ENCODE measurements at places on chromosomes 4 and X.

DNA sequence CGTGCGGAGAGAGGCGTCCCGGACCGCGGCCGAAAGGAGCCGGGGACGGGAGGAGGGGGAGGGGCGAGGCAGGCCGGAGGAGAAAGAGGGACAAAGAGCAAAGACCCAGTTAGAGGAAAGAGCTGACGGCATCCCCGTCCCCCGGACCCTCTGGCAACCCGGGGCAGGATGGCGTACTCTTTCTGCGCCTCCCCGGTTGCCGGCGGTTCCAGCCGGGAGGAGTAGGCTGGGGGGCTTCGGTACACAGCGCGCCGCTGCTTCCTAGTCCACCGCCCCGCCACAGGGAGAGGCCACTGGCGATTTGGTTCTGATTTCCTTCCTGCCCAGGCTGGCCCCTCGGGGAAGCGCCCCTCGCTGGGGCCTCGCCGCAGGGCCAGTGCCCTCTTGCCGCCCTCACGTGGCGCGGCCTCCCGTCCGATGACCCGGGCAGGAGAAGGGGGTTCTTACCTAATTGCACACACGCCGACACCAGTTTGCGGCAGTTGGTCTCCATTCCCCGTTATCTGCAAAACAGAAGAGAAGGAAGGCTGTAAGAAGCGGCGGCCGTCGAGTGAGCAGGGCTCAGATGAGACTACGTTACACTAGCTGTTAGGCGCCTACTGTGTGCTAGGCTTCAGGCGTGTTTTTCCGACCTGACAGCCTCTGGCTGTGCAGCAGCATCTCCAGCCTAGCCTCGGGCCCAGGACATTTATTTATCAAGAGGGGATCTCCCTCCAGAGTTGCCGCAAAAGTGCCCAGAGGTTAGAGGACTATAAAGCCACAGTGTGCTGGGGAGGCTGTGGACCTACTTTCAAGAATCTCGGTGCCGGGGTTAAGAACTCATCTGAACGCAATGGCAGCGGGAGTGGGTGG is 9.9 kb upstream of the PITX2 start:
- no peak for DNase-seq

- no peak for DNase-seq
These were observed 11.3 kb downstream of the SLC38A5 start for GRCh38 chrX:48458711-48459110.

- no peak for DNase-seq
These were observed 4.0 kb upstream of the FATE1 start for GRCh38 chrX:151711787-151712186.

DNA sequence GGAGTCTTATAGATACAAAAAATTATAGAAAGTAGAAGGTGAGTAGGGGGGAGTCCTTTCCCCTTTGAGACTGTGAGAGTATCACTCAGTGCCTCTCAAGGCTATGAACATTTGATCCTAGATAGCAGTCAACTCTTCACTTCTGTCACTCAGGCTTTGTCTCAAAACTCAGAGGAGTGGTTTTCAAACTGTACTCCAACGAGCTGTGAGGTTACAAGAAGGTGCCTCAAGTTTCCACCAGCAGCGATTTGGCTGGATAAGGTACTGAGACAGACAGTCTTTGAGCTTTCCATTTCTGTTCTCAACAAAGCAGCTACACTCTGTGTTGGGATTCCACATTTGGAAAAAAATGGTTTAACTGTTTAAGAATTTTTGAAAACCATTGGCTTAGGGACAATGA is 48.0 kb upstream of the NDST3 start:
- DNase-seq = no peak

GRCh38 chr4:44988011-44988410 is 261.7 kb upstream of the GNPDA2 start:
- DNase-seq = no peak

DNA sequence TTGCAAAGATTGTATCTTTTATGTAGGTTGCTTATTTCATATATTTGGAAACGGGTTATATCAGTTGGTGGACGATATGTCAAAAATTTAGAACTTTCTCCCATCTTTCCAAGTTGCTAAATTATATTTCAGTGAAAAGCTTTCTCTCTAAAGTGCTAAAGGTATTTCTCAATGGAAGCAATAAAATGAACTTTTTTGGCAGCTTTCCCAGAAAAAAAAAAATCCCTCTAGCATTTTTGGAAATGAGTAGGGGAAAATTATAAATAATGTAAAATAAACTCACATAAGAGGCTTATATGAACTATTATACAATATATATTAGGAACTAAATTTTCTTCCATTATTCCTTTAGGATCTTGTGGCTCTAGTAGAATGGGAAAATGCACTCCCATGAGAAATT is 152.2 kb downstream of the GRID2 start:
- peak; percentile 3 for DNase-seq

DNA sequence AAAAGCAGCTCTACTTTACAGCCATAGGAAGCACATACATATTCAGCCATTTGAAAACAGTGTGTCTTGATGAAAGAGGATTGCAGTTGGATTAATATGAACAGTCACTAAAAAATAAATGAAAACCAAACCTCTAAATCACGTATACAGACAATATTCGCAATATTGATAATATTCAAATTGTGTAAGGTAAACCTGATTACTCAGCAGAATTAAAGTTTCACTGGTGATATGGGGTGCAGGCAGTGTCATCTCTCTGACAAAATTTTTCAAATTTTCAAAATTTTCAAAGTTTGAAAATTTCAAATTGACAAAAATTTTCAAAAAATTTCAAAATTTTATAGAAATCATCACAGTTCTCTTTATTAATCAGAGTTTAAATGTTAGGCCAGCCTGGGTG is 55.7 kb downstream of the FAT4 start:
- no peak for DNase-seq

DNA sequence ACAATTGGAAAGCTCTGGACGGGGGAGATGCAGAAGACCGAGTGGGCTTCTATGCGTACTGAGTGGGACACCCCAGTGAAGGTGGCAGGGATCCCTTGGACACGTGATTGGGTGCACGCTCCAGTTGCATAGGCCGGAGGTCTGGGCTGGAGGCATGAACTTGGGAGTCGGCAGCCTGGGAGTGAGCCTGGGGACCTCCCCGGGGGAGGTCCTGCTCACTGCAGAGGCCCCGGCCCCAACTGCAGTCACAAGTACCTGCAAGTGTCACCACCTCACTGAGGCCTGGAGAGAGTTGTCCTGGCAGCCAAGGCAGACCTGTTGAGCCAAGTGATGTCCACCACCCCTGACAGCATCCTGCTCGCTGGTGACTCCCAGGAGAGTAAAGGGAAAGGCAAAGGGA is 49.3 kb upstream of the HMX1 start:
- DNase-seq = no peak

GRCh38 chr4:6493658-6494304 is 21.4 kb upstream of the PPP2R2C start:
- no peak for DNase-seq

DNA sequence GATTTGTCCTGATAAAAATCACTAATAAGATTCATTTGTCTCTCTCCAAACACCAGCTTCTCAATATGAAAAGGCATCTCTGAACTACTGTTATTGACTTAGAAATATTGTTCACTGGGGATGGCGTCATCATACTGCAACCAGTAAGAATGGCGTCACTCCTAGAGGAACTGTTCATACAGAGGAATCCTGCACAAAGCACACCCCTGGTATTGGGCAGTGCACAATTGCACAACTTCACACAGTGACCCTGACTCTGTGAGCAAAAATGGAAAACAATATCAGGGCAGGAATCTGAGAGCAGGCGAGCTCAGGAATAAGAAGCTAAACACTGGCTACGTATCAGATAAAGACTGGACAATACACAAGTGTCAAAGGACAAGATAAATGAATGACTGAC is 66.7 kb upstream of the PNPLA4 start:
- no peak for DNase-seq

DNA sequence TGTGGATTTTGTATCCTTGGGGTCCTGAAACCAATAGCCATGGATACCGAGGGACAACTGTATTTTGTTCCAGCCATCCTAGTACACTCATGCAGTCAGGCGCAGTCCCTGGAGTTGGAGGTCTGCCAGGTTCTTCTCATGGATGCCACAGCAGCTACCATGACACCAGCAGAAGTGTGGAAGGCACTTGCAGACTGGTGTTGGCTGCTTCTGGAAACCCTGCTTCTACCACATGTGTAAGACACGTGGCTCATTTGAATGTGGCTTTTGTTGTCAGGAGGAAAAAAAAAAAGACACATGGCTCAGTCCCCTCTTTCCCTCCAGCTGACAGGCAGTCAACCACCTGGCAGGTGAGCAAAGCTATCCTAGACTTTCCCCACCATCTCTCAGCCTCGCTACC is 19.4 kb downstream of the DRD5 start:
- no peak for DNase-seq

- DNase-seq = no peak
These were observed 3.5 kb upstream of the VMA21 start for GRCh38 chrX:151393514-151393913.

DNA sequence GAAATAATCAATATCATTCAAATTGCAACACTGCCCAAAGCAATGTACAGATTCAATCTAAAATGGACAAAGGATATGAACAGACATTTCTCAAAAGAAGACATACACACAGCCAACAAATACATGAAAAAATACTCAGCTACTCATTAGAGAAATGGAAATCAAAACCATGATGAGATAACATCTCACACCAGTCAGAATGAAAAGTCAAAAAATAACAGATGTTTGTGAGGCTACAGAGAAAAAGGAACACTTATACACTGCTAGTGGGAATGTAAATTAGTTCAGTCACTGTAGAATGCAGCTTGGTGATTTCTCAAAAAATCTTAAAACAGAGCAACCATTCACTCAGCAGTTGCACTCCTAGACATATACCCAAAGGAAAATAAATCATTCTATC is 205.2 kb downstream of the DKK2 start:
- no peak for DNase-seq

- DNase-seq = no peak
These were observed 103.5 kb upstream of the PLAC1 start for GRCh38 chrX:134761788-134762187.

DNA sequence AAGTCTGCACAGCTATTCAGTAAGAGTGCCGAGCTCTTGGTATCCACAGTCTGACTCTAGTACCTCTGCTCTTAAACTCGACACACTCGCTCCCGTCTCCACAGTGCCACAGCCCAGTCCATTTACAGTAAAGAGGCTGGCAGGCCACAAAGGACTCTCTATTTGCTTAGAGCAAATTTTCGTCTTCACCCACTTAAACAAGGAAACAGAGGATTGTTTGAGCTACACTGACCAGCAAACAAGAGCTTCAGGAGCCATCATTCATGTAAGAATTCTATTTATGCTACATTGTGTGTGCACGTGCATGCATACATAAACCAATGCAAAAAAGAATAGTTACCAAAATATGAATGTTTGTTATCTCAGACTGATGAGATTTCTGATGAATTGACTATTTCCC is 290.2 kb downstream of the USP46 start:
- no peak for DNase-seq

GRCh38 chrX:38848671-38849455 is 47.6 kb downstream of the MID1IP1 start:
- DNase-seq = no peak

DNA sequence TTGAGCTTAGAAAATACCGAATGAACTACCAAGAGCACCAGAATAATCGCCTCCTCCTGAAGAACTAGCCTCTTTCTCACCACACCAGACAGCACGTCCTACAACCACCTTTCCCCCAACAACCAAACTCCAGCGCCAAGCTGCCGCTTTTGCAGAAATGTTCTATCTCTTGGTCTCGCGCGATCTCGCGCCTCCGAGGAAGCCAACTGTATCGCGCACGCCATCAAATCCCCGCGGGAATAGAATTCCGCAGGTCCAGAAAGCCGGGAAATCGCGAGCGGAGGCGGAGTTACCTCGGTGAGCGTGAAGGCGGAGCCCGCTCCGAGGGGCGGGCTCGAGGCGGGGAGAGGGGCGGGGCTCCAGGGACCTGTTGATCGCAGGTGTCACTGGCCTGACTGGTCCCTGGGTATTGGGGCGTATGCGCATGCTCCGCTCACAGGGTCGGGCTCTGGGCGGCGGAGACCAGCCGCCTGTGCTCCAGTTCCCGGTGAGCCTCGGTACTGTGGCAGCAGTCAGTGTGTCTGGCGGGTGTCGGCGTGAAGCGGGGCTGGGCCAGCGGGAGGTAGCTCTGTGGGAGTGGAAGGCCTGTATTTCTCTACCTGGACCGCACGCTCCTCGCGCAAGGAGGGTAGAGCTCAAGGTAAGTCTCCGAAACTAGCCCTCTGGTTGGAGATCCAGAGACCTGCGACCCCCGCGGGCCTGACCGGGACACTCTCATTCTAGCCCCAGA is at the start of gene USP53:
Gene USP53, plus strand, starts transcription at position 480 of the 730 bp plus-strand sequence. CDS start 27,047 bp downstream, outside the sequence.
- DNase-seq = peak; percentile 98

DNA sequence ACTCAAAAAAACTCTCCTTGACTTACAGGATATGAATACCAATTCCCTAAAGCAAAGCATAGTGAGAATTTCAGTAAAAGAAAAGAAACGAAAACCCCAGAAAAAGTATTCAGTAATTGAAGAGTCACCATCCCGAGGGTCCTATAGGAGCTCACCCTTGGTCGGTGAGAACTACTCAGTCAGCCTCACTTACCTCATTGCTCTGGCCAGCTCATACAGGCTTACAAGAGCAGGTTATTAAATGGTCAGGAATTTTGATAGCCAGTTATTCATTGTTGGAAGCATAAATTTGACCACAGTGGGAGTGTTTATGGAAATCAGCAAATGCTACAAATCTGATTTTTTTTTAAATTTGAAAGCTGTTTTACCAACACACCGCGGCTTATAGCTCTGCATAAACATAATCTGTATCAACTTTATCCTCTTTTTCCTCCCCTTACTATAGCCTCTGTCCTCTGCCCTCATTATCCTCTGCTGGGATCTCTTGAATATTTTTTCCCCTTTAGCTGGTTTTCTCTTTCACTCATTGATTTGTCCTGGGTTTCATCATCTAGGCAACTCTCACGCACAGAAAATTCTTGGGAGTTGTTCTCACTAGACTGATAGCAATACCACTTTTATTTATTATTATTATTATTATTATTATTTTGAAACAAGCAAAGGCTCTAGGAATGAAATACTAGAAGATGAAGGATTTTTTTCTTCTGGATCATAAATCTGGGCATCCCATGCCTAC is 11.0 kb upstream of the CXCL2 start:
- peak; percentile 92 for DNase-seq

- DNase-seq = no peak
These were observed 37.1 kb upstream of the IRAK1 start for GRCh38 chrX:154056770-154057241.

GRCh38 chr4:113555868-113556267 is 205.7 kb downstream of the CAMK2D start:
- no peak for DNase-seq

DNA sequence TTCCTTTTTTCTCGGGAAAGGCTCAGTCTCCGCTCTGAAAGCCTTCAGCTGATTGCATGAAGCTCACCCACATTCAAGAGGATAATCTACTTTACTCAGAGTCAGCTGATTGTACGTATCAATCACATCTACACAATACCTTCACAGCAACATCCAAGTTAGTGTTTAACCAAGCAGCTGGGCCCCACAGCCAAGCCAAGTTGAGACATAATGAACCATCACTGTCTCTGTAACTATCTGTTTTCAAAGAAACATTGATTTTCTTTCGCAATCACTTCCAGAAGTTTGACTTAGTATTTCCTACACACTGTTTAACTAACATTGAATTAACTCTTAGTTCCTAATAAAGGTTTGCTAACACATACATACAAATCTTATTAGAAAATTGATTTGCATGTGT is 40.3 kb downstream of the RWDD4 start:
- no peak for DNase-seq

- no peak for DNase-seq
These were observed 226.2 kb upstream of the BCOR start for GRCh38 chrX:40323977-40324376.

GRCh38 chrX:1205681-1206611 is 6.5 kb downstream of the CRLF2 start:
- DNase-seq = peak; percentile 93
